Activated CD4-positive, alpha-beta T cell treated with anti-CD3 and anti-CD28 coated beads, Interleukin-2, amount 10 ng/mL, durations not matched to agents 24 days and 14 days (primary cell): ENCODE measurements at places on chromosomes 5 and 9. TPM values are rescaled to one million over a fixed set of nuclear protein-coding genes. Genes with fewer than 3 reads are reported as not detected.

DNA sequence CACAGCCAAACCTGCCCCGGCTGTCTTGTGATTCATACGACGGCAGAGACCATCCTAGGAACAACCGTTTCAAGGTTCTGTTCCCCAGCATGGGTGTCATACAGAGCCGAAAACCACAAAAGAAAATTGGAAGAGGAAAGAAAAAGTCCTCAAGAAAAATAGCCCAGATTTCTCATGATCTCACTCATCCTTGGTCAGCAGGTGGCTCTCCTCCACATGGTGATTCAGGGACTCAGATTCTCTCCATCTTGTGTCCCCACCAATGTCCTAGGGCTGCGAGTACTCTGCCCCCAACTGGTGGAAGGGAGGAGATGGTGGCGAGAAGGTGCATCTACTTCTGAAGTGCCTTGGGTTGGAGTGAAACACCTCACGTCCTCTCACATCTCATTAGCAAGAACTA lies 25.6 kb downstream of the PDZD2 start:
- DNase-seq: no peak

DNA sequence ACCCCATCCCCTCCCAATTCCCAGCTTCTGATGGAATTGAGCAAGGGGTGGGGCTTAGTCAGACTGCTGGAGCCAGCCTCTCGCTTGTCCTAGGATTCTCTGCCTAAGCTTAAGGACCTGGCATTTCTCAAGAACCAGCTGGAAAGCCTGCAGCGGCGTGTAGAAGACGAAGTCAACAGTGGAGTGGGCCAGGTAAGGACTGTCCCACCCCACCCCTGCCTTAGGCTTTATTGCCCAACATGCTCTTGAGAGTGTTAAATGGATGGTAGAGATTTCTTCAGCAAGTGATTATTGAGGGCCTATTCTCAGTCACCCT lies 1.1 kb downstream of the SLC35A4 start:
- peak; percentile 60 for DNase-seq

DNA sequence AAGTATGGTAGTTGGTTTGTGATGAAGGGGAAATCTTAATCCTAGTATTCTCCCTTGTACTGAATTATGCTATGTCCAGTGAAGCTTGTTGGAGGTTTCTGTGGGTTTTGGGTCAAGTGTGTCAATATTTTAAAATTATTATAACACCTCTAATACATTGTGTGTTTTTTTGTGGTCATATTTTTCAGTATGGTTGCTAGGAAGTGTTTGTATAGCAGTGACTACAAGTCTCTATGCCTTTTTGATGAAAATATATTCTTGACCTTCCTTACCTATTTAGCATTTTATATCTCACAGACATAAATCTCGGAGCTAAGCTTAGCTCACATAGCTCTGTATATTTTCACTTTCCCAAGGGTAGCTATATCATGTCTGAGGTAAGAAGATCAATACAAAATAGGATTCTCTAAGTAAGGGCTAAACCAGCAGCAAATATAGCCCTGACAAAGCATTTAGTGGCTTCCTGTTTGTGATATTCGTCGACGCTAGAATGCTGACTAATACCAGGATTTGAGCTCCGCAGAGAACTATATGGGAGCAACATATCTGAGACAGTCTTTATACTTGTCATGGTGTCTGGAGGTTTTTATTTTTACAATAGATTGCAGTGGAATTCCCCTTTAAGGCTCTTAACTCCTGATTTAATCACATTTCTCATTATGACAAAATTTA lies 82.3 kb downstream of the MACIR start:
- peak; percentile 68 for DNase-seq

- DNase-seq: no peak
Measured at GRCh38 chr5:13477118-13477737, 467.3 kb downstream of the DNAH5 start.

Gene F2RL2
- not detected in 2 replicates for total RNA-seq
